ENCODE measurements at places on chromosomes 3 and 15. TPM values are rescaled to one million over a fixed set of nuclear protein-coding genes. Genes with fewer than 3 reads are reported as not detected.

DNA sequence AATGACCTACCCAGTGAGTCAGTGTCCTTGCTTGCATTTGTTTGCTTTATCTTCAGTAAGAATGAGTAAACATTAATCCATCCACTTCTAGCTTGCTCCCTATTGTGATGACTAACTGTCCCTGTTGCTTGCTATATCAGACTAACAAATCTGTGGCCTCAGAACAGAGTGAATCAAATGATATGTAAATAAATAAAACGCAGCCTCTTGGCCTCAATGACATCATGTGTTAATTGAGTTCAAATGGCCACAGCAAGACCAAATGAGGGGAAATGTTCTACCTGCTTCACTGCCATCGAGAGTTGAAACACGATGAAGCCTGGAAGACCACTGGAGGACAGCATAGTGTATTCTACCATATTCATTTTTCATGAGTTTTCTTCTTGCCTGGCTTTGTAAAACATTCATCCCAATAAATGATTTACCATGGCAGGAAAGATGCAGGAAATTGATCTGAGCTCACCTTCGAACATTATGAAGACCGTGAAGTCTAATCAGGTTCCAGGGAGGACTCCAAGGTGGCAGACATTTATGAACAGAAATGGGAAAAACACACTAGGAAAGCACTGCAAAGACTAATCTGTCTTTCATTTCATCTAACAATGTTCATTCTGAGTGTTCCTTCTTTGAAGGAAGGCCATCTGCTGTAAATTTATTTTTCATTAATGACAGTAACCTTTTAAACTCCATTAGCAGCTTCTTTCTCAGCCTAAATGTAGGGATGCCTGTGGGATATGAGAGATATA is 1144.5 kb downstream of the TUSC7 start:
- no peak for DNase-seq

DNA sequence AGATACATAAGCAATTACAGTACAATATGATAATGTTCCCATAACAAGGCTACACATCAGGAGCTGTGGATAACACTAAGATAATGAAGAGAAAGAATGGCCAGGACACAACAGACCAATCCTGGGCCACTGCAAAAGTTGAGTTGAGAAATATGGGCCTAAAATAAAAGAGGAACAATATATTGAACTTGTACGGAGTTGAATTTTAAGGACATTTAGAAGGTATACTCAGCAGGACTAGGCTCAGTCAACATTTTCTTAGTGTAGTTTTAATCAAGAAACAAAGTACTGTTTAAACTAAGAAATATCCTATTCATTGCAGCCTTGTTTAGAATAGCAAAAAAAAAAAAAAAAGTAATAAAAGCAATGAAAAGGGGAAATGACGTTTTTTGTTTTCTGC is 24.3 kb downstream of the HERC1 start:
- no peak for DNase-seq

GRCh38 chr3:138469874-138470273 is 35.5 kb downstream of the ESYT3 start:
- no peak for DNase-seq

- DNase-seq = no peak
These were observed 8.0 kb upstream of the RAD54L2 start for GRCh38 chr3:51530485-51530884.

GRCh38 chr3:146605106-146605505 is at the start of gene PLSCR5:
Gene PLSCR5, minus strand, starts transcription at chr3:146605346. Its CDS starts 134 bp downstream, at chr3:146605212.
- no peak for DNase-seq

GRCh38 chr3:147509448-147509847 is 100.3 kb downstream of the ZIC1 start:
- DNase-seq = no peak

DNA sequence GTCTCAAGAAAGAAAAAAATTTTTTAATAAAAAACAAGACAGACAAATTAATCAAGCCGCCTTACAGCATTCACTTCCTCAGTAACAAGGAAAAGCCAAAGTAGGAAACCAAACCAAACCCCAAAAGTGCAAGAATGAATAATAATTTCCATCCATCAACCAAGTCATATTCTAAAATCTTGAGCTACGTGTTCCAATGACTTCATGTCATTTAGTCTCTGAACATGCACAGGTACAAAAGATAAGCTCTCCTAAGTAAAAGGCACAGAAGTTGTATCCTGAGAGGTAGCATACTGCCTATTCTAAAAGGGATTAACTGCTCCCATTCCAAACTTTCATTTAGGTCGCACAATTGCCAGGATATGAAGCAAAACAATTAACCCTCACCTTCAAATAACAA is 29.7 kb downstream of the SLC4A7 start:
- DNase-seq = no peak

- DNase-seq = no peak
These were observed 17.3 kb downstream of the KPNA1 start for GRCh38 chr3:122497425-122497824.

DNA sequence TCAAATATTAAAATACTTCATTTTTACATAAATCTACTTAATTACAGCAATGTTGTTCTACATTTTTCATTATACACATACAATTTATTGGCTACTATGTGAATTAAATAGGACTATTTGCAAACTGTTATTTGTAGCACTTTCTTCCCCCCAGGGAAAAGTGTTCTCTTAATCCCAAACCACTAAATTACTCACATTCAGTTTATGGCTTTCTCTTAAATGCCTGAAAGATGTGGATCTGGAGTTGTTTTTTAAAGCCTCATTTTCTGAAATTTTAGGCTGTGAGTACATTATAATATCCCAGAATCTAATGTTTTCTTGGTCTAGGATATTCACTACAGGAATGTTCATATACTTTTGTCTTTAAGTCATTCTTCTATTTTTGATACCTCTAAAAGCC is 32.7 kb downstream of the PRTG start:
- no peak for DNase-seq

DNA sequence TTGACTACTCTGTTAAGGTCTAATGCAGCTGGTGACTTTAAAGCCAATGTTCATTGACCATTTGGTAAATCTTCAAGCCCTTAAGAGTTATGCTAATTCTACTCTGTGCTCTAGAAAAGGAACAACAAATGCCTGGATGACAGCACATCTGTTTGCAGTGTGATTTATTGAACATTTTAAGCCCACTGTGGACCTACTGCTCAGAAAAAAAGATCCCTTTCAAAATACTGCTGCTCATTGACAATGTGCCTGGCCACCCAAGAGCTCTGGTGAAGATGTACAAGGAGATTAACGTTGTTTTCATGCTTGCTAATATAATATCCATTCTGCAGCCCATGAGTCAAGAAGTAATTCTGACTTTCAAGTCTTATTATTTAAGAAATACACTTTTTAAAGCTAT is 110.8 kb downstream of the TBC1D5 start:
- no peak for DNase-seq

DNA sequence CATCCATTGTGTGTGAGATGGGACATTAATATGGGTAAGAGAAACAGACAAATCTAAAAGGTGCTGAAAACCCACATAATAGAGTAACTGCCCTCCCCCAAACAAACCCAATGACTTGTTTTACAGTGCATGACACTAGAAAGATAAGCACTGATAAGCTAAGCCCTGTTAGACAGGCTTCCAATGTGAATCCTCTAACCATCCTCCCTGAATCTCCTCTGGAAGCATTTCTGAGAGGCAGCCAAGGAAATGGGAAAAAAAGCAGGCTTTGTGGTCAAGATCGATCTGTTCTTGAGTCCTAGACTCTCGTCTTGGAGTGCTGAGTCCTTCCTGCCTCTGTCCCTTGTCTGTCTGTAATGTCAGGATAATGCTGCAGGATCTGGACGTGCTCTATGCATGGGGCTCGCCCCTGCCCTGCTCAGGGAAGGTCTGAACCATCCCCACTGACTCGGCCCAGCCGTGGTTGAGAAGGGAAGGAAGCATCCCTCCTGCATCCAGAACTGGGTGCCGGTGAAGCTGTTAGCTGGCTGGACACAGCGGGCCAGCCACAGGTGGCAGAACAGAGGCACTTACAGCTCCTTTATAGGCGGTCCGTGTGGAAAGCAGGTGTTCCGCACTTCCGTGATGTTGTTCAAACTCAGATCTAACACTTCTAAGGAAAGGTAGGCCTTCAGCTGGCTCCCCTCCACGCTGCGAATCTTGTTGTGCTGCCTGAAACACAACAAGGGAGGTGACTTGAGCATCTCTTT is 84.1 kb downstream of the LRIG1 start:
- no peak for DNase-seq

The DPPA2 gene
- not detected for total RNA-seq

The CSPG5 gene
- total RNA-seq = 0.98 TPM

Data from breast epithelium (tissue), 4 donors.